ENCODE measurements at places on chromosomes 1 and 21. TPM values are rescaled to one million over a fixed set of nuclear protein-coding genes. Genes with fewer than 3 reads are reported as not detected.
A peak's percentile ranks its signal among the peaks of the same experiment; 100 is the strongest.

DNA sequence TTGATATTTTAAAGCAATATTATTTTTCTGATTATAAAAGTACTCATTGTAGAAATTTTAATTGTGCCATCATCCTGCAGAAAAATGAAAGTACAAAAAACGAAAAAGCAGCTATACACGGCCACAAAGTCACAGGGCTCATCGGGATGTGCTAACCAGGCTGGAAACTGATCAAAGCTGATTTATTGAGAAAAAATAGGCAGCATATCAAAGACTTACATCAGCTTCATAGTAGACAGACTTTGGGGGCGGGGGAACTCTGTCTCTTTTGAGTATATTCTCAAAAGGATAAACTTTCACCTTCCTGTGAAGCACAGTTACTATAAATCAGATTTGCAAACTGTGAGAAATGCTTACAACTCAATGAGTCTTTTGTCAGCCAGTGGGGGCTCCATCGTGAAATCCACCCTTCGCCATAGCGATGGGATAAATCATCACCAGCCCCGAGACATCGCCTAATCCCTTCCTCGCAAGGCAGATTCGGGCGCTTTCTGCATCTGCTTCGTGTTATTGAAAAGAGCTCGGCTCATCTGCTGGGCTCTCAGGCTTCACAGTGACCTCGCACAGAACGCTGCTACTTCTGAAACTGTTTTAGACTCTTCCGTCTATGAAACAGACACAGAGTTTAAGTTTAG, 69.2 kb upstream of the ERG start:
- no peak for DNase-seq
- H3K27ac ChIP-seq = no peak overlapping the region
- H3K27me3 ChIP-seq = no peaks in the 10 kb centered on the region
- H3K4me3 ChIP-seq = no peak overlapping the region
- no peaks in the 10 kb centered on the region for H3K4me1 ChIP-seq

- no peaks in the 10 kb centered on the region for H3K36me3 ChIP-seq
- DNase-seq = no peak
- no peaks in the 10 kb centered on the region for H3K27me3 ChIP-seq
- peaks cover 60% of the 10 kb centered on the region for H3K4me1 ChIP-seq
Observed at GRCh38 chr1:234720709-234721441, 110.9 kb upstream of the IRF2BP2 start.

DNA sequence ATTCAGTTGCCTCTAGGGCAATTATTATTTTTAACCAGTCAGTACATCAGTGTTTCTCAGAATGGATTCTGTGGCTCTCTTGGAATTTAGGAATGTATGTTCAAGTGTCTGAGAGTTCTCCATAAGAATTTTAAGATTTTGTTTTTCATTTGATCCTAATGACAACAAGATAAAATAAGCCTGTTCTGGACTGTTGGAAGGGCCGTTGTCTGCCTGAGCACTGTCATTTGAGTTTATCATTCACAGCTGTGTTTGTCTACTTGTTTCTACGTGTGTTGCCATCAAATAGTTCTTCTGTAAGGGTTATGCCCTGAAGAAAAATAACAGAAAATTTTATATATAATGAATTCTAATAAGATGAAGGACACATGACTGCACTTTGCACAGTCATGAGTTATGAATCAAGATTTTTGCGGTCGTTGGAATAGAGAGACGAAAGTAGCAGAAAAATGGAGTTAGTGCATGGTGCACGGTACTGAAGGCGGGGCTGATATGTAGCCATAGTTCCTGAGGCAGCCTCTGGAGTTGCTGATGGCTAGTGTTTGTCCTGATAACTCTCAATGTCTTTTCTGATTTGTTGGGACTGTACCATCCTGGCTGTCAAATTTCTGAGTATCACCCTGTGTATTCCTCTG, 92.5 kb downstream of the NOS1AP start:
- peaks cover 9% of the 10 kb centered on the region for H3K4me1 ChIP-seq
- no peaks in the 10 kb centered on the region for H3K36me3 ChIP-seq
- H3K27ac ChIP-seq = no peak overlapping the region
- DNase-seq = no peak
- H3K4me3 ChIP-seq = no peak overlapping the region
- no peaks in the 10 kb centered on the region for H3K27me3 ChIP-seq

- H3K27ac ChIP-seq = no peak overlapping the region
- no peak for DNase-seq
- no peak overlapping the region for H3K4me3 ChIP-seq
- H3K27me3 ChIP-seq = no peaks in the 10 kb centered on the region
Observed at GRCh38 chr1:17018849-17019248, 7.1 kb upstream of the ATP13A2 start.

CRP gene
- total RNA-seq = 1.3 TPM

DNA sequence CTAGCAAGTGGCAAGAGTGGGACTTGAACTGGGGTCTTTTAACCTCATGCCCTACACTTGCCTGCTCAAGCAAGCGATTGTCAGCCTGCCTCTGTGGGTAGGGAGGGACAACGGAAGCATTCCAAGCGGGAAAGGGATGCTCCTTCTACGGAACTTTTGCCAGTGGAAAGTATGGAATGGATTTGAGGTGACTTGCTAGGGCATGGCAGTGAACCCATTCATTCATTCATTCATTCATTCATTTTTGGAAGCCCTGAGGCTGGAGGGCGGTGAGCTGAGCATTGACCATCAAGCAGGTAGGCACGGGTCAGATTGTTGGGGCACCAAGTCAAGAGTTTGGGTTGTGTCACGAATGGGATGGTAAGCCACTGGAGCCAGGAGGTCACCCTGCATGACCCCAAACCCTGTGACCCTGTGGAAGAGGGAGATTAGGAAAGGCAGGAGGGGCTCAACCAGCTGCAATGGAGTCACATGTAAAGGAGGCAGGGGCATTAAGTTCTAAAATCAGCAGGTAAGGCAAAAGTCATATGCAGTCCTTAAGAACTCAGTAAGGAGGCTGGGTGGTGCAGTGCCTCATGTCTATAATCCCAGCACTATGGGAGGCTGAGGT, 11.8 kb upstream of the CITED4 start:
- no peak overlapping the region for H3K27ac ChIP-seq
- H3K27me3 ChIP-seq = no peaks in the 10 kb centered on the region
- no peak for DNase-seq
- H3K4me1 ChIP-seq = peaks cover 11% of the 10 kb centered on the region
- H3K4me3 ChIP-seq = no peak overlapping the region
- H3K36me3 ChIP-seq = no peaks in the 10 kb centered on the region

DNA sequence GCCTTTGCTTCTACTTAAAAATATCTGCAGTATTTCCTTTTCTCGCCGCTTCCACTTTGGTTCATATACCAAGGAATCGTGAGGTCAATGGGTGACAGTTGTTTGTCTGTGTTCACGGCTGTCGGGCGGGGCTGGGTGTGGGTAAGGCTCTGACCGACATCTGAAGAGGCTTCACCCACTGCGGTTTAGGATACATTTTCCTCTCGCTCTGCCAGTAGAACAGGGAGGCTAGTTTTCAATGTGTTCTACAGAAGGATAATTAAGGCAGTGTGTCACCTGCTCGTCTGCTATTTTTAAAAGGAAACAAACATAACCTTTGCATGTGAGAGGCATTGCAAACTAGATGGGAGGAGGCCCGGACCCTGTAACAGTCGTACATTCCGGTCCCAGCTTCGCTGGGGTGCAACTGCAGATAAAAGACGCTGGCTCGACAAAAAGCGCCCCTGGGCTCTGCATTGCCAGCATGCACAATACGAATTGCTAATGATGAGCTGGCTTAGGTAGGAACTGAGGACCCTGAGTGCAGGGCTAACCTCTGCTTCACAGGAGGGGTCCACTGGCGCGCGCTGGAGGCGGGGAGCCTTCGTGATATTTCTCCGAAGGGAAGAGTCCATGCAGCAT, 8.5 kb upstream of the ERG start:
- no peak for DNase-seq
- no peak overlapping the region for H3K4me3 ChIP-seq
- no peaks in the 10 kb centered on the region for H3K27me3 ChIP-seq
- H3K4me1 ChIP-seq = no peaks in the 10 kb centered on the region

FLG2 gene
- total RNA-seq = not detected

ZNF670 gene
- total RNA-seq = 1.6 TPM

DNA sequence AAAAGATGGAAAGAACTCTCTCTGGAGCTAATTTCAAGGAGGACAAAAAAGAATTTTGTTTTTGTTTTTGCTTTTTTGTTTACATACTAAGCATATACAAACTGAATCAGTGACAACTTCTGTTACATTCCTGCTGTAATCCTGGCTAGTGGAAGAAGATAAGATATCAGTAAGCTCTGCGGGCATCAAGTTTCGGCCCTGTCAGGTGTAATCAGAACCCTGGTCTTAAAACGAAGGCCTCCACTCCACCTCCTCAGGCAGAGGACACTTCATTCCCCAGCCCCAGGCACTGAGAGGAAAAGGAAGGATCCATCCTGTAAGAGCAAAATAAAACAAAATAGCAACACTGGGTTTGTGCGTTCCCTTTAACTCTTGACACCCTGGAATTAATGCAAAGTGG, 88.9 kb upstream of the ARHGAP29 start:
- H3K36me3 ChIP-seq = no peaks in the 10 kb centered on the region
- no peak overlapping the region for H3K27ac ChIP-seq
- H3K27me3 ChIP-seq = no peaks in the 10 kb centered on the region

DNA sequence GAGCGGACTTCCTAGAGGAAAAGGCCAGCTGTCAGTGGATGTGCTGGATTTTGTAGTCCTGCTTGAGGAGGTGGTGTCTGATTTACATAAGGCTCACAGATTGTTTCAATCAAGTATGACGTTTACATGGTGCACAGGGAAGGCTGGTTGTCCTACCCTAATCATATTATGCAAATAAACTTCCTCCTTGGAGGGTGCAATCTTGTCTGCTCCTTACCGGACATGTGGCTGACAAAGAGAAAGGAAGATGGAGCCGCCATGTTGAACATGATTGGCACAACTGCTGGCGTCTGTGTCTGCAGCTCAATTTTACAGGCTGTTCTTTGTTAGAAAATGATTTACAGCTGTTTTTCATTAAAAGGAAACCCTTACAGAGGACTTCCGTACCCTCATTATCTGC, 1656.1 kb downstream of the KCNT2 start:
- no peaks in the 10 kb centered on the region for H3K36me3 ChIP-seq
- DNase-seq = no peak
- H3K4me3 ChIP-seq = no peak overlapping the region

DNA sequence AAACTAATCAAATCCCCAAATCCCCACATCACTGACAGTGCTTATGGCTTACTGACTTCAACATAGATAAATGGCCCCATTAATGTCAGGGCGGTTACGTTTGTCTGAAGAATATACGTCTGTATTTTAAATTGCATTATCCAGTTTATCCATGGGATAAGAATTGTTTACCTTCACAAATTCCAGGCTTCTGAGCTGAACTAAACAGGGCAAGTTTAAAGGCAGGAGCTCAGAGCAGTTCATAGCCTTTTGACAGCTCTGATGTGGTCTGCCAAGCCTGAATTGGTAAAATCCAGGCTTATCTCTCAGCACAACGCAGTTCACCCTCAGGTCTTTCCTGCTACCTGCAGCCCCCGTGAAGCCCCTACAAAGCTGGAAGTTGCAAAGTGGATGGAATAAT, 79.5 kb upstream of the GREM2 start:
- no peaks in the 10 kb centered on the region for H3K27me3 ChIP-seq
- DNase-seq = no peak
- no peaks in the 10 kb centered on the region for H3K36me3 ChIP-seq
- no peak overlapping the region for H3K4me3 ChIP-seq
- no peak overlapping the region for H3K27ac ChIP-seq

- DNase-seq = no peak
- H3K36me3 ChIP-seq = no peaks in the 10 kb centered on the region
- no peak overlapping the region for H3K27ac ChIP-seq
- H3K4me1 ChIP-seq = peaks cover 4% of the 10 kb centered on the region
- no peak overlapping the region for H3K4me3 ChIP-seq
Observed at GRCh38 chr1:182087304-182087703, 25.8 kb upstream of the ZNF648 start.

SELL gene
- total RNA-seq = 1.1 TPM

DNA sequence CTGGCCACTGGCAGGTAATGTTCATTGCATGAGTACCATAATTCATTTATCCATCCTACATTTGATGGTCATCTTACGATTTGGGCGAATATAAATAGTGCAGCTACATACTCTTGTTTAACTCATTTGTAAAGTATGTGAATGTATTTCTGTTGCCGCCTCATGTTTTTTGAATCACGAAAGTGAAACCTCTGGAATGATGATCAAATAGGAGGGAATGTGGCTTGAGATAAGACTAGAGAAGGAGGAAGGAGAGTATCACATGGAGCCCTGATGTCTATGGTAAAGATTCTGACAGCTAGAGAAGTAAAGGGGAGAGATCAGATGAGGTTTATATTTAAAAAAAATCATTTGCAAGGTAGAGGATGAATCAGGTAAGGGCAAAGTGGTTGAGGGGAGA, 8.0 kb downstream of the MRPS14 start:
- H3K4me1 ChIP-seq = no peaks in the 10 kb centered on the region
- no peaks in the 10 kb centered on the region for H3K27me3 ChIP-seq
- H3K36me3 ChIP-seq = peaks cover 52% of the 10 kb centered on the region
- no peak for DNase-seq

DNA sequence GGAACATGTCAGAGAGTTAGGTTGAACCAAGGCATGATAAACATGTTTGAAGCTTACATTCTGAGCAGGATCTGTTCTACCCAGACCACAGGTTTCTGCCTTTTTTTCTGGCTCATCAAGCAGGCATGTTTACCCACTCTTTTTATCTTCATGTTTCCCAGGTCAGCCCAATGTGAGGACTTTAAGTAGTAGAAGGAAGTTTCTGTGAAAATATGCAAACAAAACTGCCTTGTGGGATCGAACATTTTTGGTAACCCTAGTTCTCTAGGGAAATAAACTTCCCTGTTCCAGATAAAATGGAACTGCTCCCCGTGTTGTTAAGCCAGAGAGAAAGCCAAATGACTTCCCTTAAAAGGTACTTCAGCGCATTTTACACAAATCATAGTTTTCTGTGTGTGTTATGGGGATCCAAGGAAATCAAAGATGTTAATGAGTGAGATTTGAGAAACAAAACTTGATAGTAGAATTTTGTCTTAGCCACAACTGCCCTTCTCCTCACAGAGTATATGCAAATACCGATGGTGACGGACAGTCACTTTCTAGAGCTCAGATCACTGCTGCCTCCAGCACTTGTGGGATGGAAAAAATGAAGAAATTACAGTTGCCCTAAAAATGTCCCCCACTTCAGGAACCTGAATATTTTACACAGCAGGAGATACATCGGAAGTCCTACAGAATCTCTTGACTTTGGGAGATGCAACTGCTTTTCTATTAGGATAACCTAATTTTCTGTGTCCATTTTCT, 765 bp upstream of the HIPK1 start:
- peak overlapping the region; percentile 89 for H3K4me3 ChIP-seq
- peak overlapping the region; percentile 62 for H3K27ac ChIP-seq
- peaks cover 23% of the 10 kb centered on the region for H3K4me1 ChIP-seq

ACBD6 gene
- 15.0 TPM for total RNA-seq

OR14K1 gene
- total RNA-seq = not detected

BSND gene
- not detected for total RNA-seq

GRCh38 chr1:53561503-53562105, 102.4 kb downstream of the DMRTB1 start:
- no peaks in the 10 kb centered on the region for H3K27me3 ChIP-seq
- H3K4me1 ChIP-seq = no peaks in the 10 kb centered on the region
- no peaks in the 10 kb centered on the region for H3K36me3 ChIP-seq
- no peak for DNase-seq

CFHR2 gene
- 0.28 TPM for total RNA-seq
